ENCODE measurements at places on chromosomes 16 and 17.

DNA sequence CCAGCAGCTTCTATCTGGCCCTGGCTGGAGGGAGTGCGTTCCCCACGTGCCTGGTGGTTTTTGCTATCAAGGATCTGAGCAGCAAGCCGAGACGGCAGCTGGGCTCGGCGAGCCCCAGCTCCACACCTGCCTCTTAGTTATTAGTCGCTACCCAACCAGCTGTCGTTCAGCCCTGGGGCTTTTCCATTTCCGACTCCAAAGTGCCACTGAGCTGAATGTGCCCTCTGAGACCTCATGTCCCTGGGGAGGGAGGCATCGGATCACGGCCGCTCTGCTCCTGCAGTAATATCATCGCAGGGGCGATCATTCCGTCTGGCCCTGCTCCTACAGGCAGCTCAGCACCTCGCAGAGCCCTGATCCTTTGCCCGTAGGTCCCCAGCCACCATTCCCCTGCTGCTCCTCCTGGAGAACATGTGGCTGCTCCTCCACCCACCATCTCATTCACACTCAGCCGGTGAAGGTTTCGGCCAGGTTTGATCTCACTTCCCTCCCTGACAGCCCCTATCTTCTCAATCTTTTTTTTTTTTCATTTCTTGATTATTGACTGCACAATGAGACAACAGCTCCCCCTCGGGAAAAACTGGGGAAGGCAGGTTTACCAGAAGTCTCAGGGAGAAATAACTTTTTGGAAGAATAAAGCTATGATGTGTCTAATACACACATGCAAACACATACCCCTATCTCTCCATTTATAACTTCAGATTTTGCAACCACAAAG lies 86.7 kb downstream of the ZFHX3 start:
- DNase-seq, result no peak

DNA sequence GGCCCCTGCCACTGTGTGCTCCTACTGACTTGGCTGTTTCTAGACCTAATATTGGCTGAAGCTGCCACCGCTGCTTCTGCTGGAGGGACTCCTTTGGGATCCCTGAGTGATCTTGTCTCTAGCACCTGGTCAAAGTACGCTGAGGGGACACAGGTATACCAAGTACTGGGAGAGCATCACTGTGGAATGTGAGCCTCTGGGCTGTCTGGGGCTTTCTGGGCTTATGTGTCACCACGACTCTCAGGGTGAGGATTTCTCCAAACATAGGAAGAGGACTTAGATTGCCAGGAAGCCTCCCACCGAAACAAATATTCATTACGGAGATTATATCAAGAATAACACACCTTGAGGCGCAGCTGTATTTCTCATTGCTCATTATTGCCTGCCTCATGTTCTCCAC lies 435.8 kb downstream of the HS3ST3B1 start:
- no peak for DNase-seq

GRCh38 chr16:2596747-2597559 lies 59.1 kb downstream of the PDPK1 start:
- DNase-seq, result no peak

- no peak for DNase-seq
These were observed 1.4 kb downstream of the RAB26 start for GRCh38 chr16:2149630-2150417.

GRCh38 chr17:76252040-76252954 lies 12.0 kb upstream of the RNF157 start:
- no peak for DNase-seq

DNA sequence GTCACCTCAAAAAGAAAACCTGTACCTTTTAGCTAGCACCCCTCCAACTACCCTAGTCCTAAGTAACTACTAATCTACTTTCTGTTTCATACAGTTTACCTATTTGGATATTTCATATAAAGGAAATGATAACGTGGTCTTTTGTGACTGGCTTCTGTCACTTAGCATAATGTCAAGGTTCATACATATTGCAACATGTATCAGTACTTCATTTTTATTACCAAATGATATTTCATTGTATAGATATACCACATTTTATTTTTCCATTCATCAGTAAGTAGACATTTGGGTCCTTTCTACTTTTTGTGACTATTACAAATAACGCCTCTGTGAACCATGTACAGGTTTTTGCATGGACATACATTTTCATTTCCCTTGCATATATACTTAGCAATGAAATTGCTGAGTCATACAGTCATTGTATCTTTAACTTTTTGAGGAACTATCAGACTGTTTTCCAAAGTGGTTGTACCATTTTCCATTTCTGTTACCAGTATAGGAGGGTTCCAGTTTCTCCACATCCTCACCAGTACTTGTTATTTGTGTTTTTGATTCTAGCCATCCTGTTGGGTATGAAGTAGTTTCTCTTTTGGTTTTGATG lies 23.7 kb downstream of the MOSMO start:
- no peak for DNase-seq

DNA sequence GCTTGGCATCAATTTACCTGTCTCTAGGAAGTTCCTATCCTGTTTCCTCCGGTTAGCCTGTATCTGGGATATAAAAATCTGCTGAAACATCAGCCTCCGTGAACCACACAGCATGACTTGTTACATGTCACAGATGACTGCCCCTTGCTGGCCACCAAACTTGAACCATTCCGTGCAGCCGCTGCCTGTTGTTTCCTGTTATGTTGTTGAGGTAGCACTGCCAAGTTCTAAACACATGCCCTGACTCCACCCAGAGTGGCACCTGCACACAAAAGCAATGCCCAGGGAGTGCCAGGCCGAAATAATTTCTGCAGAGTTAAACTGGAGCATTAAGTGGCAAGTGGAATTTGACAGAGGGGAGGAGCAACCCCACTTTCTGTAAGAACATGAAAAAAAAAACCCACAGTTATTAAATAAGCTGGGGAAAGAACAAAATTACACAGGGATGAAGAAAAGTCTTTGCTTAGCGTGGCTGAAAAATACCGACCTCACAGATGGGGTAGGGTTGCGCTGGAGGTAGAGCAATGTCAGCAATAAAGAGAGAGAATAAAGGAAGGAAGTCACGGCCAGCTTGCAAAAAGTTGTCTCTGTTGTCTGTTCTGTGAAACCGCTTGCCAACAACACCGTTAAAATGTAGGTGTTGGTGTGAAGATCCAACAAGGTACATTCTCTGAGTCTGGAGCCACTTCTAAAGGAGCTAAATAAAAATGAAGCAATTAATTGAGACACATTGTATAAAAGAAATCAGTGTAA lies 174.6 kb upstream of the CDH13 start:
- DNase-seq, result no peak

- DNase-seq, result no peak
These were observed 483.7 kb downstream of the SOX9 start for GRCh38 chr17:72604518-72604917.

DNA sequence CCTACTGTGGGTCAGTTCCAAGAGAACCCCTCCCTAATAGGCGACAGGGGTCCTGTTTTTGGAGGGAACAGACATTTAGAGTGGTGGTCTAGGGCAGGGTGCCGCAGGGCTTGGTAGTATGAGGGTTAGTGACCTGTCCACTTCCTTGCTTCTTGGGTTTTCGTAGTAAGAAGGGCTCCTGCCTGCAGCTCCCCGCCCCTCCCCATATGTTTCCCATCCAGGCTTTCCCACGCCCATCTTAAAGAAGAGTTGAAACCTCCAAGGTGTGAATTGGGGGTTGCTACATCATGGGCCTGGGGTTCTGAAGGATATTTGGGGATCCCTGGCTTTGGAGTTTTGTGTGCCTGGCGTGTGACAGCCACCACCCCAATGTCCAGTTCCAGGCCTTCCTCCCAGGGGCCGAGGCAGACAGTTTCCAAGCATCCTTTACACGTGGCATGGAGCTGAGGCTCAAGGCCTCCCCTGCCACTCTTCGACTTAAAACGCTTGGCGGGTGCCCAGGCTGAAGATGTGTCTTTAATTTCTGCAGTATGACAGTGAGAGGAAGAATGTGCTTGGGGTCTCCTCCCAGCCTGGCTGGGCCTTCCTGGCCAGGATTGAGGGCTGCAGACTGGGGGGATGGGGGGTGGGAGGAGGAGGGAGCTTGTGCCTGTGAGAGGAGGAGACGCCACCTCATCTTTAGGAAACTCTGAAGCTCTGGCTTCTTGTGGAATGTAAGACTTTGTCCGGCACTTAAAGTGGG lies 2.3 kb upstream of the COL1A1 start:
- no peak for DNase-seq

GRCh38 chr17:19247473-19247872 lies 10.3 kb downstream of the EPN2 start:
- no peak for DNase-seq

- no peak for DNase-seq
These were observed 3.7 kb downstream of the PPP4C start for GRCh38 chr16:30079480-30079879.

DNA sequence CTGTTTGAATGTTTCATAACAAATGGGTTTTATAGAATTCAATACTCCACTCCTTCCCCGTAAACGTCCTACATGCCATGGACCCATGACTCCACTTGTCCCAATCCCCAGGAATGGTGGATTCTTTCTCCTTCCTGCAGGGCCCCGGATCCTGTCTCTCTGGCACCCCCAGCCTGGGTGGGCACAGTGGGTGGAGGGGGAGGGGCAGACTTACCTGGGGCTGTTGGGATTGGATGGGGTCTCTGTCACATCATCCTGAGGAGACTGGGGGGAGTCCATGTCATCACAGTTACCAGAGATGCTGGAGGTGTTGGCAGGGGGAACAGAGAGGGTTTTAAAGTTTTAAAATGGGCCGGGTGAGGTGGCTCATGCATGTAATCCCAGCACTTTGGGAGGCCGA lies 13.2 kb downstream of the TRPV3 start:
- no peak for DNase-seq

GRCh38 chr16:19715566-19715965 lies 2.5 kb downstream of the KNOP1 start:
- no peak for DNase-seq

DNA sequence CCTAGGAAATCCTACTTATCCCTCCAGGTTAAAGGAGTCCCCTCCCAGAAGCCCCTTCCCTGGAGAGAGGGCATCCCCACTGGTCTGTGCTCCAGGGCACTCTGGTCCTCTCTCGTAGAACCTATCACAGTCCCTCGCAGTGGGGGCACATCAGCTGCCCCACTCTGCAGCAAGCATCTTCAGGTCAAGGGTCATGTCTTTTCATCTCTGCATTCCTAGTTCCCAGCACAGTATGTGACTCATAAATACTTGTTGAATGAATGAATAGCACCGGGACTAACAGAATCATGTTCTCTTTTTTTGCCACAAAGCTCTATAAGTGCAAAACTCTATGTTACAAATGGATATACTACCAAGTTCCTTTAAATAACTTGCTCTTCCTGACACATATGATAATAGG lies 36.0 kb downstream of the RNF157 start:
- no peak for DNase-seq

DNA sequence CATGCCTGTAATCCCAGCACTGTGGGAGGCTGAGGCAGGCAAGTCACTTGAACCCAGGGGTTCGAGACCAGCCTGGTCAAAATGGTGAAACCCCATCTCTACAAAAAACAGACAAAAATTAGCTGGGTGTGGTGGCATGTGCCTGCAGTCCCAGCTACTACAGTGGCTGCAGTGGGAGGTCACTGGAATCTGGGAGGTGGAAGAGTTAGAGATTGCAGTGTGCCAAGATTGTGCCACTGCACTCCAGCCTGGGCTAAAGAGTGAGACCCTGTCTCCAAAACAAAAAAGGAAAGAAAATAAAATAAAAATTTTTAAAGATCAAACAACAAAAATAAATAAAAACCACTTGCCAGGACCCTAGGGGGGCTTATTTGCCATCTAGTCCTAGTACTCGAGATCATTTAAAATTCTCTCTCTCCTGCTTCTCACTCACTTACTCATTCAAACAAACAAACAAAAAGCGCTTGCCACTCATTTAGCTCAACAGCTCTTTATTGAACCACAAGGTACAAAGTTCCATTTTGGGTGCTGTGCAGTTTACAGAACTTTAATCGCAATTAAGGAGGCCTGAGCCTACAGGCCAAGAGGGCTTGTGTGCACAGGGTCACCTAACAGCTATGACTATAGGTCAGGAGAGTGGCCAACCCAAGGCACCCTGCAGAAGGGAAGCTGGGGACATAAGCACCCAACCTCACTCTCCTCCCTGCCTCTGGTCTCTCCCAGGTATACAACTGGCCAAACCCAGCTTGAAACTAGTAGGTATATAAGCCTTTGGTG lies 4.4 kb downstream of the CHD9NB start:
- no peak for DNase-seq

DNA sequence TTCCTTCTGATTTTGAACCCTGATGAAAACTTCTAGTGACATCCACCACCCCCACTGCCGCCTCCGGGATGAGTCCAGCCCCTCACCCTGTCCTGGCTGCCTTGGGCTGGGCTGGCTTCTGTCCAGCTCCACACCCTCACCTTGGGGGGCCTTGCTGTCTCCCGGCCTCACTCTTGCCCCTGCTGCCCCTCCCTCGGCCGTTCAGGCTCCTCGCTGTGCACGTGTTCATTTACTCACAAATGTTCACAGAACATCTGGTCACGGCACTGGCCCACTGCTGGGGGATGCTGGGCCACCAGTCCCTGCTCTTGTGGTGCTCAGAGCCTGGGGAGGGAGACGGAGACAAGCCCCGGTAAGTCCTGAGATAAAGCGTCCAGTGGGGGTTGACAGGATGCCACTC lies 40.6 kb downstream of the PRMT7 start:
- DNase-seq, result no peak

- DNase-seq, result no peak
These were observed 25.9 kb downstream of the NKD1 start for GRCh38 chr16:50573947-50574744.

- no peak for DNase-seq
These were observed 2.3 kb downstream of the STX1B start for GRCh38 chr16:31008149-31008548.

DNA sequence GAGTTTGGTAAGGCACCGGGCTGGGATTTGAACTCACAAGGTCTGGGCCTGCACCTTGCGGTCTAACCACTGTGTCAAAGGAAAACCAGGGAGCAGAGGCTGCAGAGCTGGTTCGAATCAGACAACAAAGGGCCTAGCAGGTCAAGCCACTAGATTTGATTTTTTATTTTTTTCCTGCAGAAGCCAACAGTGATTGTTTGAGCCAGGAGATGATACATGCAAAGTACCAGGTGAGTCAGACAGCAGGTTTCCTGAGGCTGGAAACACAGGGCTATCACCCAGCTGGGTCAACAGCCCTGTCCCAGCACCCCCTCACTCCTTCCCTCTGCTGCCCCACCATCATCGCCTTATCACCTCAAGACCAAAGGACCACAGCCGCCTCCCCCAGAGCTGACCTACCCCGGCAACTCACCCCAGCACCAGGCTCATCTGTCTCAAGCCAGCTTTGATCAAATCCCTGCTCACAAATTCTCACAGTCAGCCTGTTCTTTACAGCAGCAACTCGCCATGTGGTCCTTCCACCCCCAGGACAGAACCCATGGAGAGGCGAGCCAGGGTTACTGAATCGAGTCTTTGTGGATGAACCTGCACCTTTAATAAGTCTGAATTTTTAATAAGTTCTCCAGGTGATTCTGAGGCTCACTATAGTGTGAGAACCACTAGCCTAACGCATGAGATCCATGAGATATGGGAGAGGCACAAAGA lies 13.0 kb upstream of the KRT19 start:
- no peak for DNase-seq

- no peak for DNase-seq
These were observed 11.7 kb upstream of the SPATA32 start for GRCh38 chr17:45273551-45273957.

- DNase-seq, result no peak
These were observed 14.2 kb downstream of the LYRM9 start for GRCh38 chr17:27878776-27879562.
